ENCODE measurements at places on chromosomes 16 and 17.

DNA sequence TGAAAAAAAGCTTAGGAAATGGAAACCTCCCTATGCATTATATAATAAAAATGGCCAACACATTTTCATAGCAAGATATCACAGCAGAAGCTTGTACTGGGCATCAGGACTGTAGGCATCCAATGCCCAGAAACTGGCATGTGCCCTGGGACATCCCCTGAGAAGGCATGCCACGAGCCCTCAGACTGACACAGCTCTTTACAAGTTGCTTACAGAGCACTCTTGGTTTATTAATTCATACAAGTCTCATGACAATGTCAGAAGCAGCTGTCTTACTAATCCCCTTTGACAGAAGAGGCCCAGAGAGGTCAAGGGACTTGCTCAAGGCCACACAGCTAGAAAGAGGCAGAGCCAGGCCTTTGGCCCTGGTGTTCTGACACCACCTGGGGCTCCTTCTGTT is 5.6 kb upstream of the CCL2 start:
- no peak for DNase-seq

DNA sequence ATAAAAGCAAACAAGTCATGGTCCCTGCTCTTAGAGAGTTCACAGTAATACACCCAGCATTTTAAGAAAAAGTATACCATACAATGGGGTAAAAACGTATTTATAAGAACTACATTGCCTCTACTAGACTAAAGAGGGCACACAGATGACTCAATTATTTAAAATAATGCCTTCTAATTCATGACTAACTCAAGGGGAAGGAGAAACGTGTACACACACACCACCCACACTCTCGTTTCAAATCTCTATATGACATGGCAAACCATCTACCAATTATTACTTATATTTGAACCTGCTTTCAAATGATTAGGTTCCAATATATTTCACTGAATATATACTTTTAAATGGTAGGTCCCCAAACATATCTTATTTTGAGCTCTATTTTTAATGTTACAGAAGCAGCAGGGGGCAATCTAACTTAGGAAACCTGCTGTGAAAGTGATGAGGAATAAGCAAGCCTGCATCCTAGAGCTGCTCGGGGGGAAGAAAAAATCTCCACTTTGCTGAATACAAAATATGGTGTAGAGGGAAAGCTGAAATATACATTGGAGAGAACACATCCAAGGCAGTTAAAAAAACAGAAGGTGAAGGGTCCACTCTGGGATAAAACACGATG is 232.4 kb upstream of the PSMD7 start:
- DNase-seq: no peak

- DNase-seq: peak; percentile 57
These were observed 10.9 kb downstream of the ADGRG1 start for GRCh38 chr16:57639172-57639887.

GRCh38 chr16:11258553-11259492 is 2.8 kb upstream of the SOCS1 start:
- DNase-seq: no peak

- no peak for DNase-seq
These were observed 16.6 kb downstream of the KRT12 start for GRCh38 chr17:40850293-40850972.

- DNase-seq: no peak
These were observed 225.7 kb downstream of the CBLN1 start for GRCh38 chr16:49055824-49056545.

DNA sequence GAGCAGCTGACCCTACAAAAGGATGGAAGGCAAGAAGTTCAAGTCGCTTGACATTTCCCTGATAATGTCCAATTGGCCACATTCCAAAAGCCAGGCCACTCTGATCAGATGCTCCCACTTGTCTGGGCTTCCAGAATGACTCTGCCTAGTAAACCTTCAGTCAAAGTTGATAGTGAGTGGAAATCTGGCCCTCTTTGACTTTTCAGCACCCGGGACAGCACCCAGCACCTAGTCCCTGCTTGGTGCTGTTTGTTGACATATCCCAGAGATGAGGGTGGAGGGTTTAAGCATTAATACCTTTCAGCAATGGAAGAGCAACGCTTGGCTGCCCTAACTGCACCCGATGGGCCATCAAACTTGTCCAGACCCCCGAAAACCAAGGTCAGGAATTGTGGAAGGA is 131.3 kb downstream of the AIPL1 start:
- DNase-seq: no peak

GRCh38 chr16:56866955-56867830 is 2.2 kb downstream of the SLC12A3 start:
- DNase-seq: peak; percentile 41

GRCh38 chr17:10229181-10229580 is 30.8 kb upstream of the GAS7 start:
- DNase-seq: no peak

All from D721Med (cell line).